ENCODE measurements at places on chromosomes 4 and X.

- no peak for DNase-seq
These were observed 138.6 kb upstream of the SMARCAD1 start for GRCh38 chr4:94068753-94069719.

GRCh38 chr4:136650541-136651277 lies 881.6 kb downstream of the PCDH18 start:
- DNase-seq: no peak

DNA sequence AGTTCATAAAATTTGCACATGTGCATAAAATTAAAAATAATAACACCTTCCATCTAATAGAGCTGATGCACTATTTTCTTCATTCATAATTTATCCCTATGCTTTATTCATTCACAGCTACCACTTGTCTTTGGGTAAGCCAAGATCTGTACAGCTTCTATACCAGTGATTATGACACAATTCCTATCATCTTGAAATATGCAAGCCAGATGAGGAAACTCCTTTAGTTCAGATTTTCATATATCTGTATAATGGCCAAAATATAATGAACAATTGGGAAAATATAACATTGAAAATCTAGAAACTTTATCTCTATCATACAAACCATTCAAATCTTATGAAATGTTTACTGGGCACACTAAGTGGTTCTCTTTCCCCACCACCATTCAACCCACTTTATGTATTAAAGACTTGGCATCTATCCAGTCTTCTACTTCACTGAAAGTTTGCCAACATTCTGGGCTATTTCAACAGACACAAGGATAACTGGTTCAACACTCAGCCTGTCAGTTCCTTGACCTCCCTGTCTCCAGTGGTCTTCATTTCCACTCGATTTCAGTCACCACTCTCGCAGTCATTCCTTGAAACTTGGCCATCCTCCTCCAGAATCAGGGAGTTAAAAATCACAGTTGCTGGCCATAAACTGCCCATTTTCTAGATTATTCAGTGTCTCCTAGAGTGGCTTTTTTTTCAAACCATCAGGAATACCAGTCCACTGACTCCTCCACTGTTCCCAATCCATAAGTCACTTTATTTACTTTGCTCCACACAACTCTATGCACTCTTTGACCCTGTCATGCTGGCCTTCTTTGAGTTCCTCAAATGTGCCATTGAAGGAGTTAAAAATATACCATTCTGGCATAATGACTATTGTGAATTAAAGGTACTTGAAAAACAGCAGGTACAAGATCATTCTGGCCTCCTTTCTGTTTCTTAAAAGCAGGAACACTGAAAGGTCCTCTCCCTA lies 85.5 kb downstream of the CAMK2D start:
- no peak for DNase-seq

- DNase-seq: no peak
These were observed at the start of gene CHRDL1 for GRCh38 chrX:110795645-110796406. Gene CHRDL1, minus strand, starts transcription at chrX:110795817. Its CDS starts 3,636 bp downstream, at chrX:110792181.

GRCh38 chr4:38989487-38989886 lies 42.7 kb downstream of the TMEM156 start:
- DNase-seq: no peak

GRCh38 chr4:32342054-32342453 lies 1621.9 kb downstream of the PCDH7 start:
- no peak for DNase-seq

GRCh38 chrX:16718824-16719333 lies 533 bp upstream of the SYAP1 start:
- DNase-seq: no peak

DNA sequence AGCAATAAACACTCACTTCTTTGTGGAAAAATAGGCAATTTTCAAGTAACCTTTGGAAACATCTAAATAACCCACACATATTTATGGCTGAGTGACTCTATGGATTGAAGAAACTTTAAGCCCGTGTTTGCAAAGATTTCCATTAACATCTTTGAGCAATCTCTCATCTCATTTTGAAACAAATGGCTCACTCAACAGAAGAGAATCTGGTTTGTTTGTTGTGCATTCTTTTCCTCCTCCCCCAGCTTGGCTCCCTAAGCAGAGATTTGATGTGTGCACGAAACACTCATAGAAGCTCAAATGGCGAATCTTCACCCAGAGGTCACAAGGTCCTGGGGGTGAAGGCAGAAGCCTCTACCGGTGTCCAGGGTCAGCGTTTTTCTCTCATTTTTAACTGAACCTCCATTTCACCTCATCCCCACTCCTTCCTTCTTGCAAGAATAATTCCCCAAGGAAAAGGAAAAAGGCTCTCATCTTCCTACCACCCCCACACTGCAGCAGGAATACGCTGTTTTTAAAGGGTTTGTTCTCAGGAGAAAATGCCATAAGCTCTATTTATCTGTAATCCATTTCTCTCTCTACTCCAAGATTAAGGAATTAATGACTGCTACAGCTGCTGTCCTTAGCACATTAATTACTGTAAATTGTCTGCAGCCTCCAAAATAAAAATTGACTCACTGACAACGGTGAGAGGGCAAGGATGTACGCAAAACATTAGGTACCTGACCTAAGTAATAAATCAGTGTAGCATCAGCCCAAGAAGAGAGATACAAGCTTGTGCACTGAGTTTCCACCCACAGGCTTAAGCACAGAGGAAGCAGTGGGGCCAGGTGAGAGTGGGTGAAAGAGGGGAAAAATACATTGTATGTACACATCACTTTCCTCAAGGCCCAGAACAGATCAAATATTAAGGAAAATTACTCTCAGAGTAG lies 307.6 kb upstream of the NOCT start:
- DNase-seq: no peak

DNA sequence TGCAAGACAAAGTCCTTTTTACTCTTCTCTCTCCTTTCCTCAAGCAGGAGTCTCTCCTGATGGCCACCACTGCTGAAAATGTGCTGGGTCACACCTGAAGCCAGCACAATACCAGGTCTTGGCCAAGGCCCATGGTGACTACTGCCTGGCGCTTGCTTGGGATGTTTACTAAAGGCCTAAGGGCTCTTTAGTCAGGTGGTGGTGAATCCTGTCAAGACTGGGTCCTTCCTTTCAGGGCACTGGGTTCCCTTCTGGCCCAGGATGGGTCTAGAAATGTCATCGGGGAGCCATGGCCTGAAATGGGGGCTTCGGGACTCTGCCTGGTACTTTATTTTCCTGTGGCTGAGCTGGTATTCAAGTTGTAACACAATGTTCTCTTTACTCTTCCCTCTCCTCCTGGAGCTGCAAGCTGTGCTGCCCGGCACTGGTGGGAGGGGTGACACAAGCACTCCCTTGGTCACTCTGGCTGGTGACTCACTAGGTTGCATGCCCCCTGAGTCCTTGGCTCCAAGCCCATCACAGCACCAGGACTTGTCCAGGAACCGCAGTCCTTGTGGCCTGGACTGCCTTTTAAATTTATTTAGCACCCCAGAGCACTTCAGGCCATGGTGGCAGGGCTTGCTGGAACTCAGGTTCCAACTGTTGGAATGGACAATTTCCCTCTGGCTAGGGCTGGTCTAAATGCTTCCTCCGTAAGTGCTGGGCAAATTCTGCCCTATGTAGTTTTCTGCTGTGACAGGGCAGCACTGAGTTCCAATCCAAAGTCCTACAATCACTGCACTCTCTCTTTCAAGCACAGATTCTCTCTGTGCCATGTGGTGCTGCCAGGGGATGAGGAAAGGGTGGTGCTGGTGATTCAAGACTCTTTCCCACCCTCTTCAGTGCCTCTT lies 11.3 kb downstream of the ARL13A start:
- no peak for DNase-seq

DNA sequence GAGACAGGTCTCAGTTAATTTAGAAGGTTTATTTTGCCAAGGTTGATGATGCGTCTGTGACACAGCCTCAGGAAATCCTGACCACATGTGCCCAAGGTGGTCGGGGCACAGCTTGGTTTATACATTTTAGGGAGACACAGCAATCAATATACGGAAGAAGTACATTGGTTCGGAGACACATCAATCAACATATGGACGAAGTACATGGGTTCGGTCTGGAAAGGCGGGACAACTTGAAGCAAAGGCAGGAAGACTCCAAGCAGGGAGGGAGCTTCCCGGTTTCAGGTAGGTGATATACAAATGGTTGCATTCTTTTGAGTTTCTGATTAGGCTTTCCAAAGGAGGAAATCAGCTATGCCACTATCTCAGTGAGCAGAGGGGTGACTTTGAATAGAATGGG lies 225.2 kb upstream of the ZFP42 start:
- DNase-seq: no peak

- DNase-seq: no peak
These were observed 195.4 kb downstream of the NWD2 start for GRCh38 chr4:37439809-37440474.

- no peak for DNase-seq
These were observed 67.4 kb downstream of the EDNRA start for GRCh38 chr4:147548256-147548655.

- no peak for DNase-seq
These were observed 22.0 kb downstream of the GUCY1B1 start for GRCh38 chr4:155780775-155781174.

GRCh38 chr4:188106454-188106853 lies 2.9 kb downstream of the TRIML2 start:
- DNase-seq: no peak

DNA sequence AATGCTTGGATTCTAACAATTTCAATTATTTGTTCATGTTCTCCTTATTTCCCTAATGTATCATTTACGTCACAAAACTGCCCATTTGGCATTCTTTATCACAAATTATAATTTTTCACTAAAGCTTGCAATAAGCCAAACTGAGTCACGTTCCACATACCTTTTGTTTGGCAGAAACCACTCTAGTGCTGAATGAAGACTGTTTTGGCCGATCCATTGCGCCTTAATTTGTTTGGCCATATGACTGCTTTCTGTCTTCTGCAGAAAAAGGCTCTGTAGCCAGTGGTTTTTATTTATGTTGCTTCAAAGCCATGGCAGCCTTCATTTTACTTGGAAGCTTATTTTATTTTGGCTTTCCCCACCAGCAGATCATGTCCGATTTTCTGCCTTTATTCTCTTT lies 184.4 kb upstream of the HAND2 start:
- DNase-seq: no peak

GRCh38 chrX:102883491-102883890 lies 53.6 kb upstream of the RAB40AL start:
- no peak for DNase-seq

DNA sequence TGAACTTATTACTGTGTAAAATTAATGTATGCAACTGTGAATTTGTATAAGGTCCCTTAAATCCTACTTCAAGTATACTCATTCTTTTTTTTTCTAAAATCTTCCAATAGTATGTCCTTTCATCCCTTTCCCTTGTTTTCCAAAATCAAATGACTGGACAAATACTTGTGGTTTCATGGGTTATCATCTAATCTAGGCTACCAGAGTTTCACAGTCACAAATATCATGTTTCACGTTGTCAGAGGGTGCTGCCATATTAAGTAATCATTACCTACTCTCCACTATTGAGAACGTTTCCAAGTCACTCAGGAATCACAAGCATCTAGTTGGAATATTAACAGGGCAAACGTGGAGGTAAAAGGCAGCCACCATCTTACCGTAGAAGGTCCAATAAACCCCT lies 1235.0 kb upstream of the TENM3 start:
- DNase-seq: no peak

DNA sequence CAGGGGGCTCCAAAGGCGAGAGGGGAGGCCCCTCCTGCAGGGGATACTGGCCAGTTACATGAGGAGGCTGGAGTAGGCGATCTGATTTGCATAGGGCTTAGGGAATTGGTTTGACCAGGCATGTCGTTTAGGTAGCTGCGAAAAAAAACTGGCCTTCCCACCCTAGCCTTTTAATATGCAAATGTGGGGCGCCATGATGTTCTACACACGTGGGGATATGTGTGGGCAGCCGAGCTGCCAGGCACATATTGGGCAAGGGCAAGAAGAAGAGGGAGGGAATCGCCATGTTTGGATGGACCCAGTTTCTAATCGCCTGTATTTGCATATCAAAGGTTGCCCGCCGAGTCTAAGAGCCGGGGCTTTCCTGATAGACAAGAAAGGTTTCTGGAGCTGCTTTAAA lies 121.3 kb downstream of the PRKX start:
- no peak for DNase-seq

GRCh38 chr4:119238068-119238722 lies 25.7 kb downstream of the USP53 start:
- peak; percentile 13 for DNase-seq

DNA sequence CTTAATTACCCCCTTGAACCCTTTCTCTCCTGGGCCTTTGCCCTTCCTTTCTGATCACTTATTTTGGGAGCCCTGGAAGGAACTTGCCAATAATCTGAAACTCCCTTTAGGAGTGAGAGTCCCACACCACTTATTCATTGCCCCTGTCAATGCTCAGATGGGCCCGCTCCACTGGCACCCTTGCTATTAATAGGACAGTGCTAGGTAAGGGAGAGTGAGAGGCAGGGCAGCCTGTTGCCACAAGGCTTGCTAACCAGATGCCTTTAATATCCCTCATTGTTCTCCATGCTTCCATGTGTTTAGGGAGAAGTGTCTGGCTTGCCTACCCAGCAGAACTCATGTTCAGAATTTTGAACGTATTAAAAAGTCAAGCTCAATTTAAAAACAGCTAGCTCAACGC lies 1.7 kb upstream of the NHS start:
- no peak for DNase-seq

DNA sequence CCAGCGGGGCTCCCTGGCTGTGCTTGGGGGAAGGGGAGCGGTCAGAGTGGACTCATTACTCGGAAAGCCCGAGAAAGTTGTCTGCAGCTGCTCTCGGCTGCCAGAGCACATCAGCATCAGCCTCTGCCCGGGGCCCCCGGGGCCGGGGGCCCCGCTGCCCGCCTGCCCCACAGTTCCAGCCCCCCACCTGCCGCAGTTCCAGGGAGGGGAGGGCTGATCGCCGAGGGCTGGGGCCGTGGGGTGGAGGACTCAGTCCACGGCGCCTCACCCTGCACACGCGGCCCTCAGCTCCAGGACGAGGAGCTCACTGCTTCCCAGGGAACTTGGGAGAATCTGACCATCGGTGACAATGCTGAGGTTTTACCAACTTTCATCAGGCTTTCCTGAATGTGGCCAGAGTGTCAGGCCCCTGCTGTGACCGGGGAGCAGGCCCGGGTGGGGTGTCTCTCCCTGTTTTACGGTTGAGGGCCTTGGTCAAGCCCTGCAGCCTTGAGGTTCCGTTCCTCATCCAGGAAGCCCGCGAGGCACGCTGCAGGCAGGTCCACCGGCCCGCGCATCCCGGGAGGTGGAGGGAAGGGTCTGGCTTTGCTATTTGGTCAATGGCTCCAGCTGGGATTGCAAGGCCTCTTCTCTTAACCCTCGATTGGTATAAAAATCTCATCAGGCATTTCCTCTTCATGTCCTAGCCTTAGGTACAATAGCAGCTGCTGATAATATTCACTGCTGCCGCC lies 57.2 kb downstream of the CPZ start:
- no peak for DNase-seq

- no peak for DNase-seq
These were observed 88.9 kb upstream of the CITED1 start for GRCh38 chrX:72394518-72395170.

Measured in GM12892 (cell line).